Myocyte (in vitro differentiated cells): ENCODE measurements at places on chromosomes 12 and 14. TPM values are rescaled to one million over a fixed set of nuclear protein-coding genes. Genes with fewer than 3 reads are reported as not detected.

- DNase-seq, result no peak
These were observed 235.6 kb upstream of the RPL10L start for GRCh38 chr14:46887144-46887543.

- DNase-seq, result no peak
These were observed 6.7 kb downstream of the EIF4B start for GRCh38 chr12:53012928-53013327.

- no peak for DNase-seq
These were observed 720.8 kb upstream of the FLRT2 start for GRCh38 chr14:84809158-84809557.

The OR11G2 gene
- not detected in 2 replicates for total RNA-seq

The LALBA gene
- total RNA-seq, result not detected in 2 replicates

GRCh38 chr12:45121224-45121623 is 70.3 kb upstream of the DBX2 start:
- DNase-seq, result no peak

DNA sequence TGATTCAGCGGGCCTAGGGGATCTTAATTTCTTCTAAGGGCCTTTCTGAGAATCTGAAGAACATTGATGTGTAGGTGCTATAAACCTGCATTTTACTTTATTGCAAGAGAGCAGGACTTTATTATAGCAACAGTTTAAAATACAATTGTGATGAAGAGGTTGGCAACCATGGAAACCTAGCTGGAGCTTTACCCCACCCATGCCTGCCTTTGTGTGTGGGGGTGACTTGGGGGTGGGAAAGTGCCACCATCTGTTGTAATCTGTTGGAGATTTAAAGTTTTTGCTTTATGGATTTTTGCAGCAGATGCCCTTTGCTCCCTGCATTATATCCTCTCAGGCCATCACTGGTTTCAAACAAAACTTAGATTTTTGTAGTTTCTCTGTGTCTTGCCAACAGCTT is 64.6 kb downstream of the ATG14 start:
- no peak for DNase-seq

The GSC gene
- not detected in 2 replicates for total RNA-seq

The RNF212B gene
- not detected in 2 replicates for total RNA-seq

DNA sequence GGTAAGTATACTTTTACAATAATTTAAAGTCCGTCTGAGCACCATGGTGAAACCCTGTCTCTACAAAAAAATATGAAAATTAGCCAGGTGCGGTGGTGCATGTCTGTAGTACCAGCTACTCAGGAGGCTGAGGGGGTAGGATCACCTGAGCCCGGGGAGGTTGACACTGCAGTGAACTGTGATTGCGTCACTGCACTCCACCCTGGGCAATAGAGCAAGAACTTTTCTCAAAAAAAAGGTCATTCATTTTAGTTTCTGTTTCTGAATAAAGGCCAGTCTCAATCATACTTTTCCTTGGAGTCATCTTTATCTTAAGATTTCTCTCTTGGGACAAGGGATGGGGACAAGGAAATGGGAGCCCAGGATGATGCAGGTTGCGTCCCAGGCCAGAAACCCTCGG is 12.9 kb downstream of the ANKRD13A start:
- DNase-seq, result no peak

The GPHB5 gene
- total RNA-seq, result not detected in 2 replicates

DNA sequence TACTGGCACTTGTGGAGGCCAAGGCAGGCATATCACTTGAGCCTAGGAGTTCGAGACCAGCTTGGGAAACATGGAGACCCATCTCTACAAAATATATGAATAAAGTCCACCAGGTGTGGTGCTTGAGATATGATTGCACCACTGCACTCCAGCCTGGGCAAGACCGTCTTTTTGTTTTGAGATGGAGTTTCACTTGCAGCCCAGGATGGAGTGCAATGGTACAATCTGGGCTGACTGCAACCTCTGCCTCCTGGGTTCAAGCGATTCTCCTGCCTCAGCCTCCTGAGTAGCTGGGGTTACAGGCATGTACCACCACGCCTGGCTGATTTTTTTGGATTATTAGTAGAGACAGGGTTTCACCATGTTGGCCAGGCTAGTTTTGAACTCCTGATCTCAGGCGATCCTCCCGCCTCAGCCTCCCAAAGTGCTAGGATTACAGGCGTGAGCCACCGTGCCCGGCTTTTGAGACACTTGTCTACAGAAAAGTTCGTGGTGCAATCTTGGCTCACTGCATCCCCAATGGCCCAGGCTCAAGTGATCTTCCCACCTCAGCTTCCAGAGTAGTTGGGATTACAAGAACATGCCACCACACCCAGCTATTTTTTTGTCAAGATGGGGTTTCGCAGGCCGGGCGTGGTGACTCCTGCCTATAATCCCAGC is 16.3 kb upstream of the ATP5F1B start:
- DNase-seq, result no peak

DNA sequence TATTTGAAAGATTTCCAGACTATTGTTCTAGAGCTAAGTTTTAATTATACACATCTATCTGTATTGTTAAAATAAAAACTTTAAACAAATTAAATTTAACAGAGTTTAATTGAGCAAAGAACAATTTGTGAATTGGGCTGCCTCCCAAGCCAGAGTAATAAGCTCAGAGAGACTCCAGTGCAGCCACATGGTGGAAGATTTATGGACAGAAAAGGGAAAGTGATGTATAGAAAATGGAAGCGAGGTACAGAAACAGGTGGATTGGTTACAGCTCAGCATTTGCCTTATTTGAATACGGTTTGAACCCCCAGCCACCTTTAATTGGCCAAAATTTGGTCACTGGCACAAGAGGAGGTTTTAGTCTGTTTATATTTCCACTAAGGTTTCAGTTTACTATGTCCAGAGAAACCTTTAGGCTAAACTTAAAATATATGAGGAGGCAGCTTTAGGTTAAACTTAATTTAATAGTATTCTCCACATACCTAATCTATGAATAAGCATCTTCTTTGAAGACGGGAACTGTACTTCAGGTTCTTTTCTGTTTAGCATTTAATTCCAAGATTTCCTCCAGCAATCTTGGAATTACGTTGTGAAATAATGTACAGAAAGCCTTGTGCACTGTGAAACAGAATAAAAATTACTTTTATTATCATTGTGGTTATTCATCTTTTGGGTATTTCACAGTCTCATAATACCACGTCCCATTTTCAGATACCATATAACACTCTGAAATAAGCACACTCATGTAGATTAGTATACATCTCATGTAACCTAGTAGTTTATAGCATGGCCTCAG is 19.4 kb downstream of the SRGAP1 start:
- no peak for DNase-seq

DNA sequence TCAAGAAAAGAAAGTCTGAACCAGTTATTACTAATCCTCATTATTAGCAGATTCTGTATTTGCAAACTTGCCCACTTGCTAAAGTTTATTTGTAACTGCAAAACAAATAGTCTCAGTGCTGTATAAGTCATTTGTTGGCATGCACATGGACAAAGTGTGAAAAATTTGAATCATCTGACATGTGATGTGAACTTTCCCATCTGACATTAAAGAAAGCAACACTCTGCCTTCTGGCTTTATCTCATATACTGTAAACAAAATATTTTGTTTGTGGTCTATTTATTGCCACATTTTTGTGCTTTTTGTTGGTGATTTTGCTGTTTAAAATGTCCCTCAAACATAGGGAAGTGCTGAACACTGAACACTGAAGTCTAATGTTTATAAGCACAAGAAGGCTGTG is 513.8 kb downstream of the RPL10L start:
- DNase-seq, result no peak

GRCh38 chr12:108955225-108955835 is 65.5 kb downstream of the SVOP start:
- peak; percentile 83 for DNase-seq

DNA sequence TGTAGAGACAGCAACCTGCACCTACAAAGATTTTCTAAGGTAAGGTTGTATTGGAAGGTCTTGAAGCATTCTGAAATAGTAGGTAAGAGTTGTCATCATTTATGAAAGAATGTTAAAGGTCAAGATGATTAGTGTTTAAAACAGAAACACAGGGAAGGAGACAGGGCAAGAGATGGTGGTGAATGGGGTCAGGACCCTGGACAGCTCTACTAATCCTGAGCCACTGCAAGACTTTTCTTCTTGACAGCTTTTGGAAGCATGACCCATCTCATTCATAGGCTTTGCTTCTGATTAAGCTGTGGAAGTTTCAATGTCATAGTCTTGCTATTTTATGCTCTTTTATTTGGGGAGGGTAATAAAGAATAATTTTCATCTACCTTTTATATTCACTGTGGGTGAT is 75.5 kb upstream of the CAND1 start:
- DNase-seq, result peak; percentile 61

The CIROP gene
- total RNA-seq, result not detected in 2 replicates
